Posterior cingulate gyrus (tissue), 11 donors: ENCODE measurements at places on chromosomes 11 and 22.

DNA sequence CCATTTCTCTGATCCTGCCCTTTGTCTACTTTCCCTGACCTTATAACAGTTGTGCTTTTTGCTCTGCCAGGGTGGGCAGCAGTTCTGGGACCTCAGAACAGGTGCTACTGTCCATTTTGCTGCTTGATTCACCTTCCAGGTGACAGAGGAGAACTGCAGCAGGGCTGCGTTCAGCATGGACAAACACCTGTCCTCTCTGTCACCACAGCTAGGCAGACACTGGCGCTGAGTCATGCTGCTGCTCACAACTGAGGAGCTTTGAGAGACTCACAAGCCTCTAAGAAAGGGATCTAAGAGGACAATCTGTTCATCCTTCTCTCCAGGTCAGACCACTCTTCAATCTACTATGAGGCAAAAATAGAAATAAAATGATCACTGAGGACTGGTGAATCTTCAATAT lies 1144.5 kb upstream of the CCDC90B start:
- DNase-seq: peak; percentile 29

DNA sequence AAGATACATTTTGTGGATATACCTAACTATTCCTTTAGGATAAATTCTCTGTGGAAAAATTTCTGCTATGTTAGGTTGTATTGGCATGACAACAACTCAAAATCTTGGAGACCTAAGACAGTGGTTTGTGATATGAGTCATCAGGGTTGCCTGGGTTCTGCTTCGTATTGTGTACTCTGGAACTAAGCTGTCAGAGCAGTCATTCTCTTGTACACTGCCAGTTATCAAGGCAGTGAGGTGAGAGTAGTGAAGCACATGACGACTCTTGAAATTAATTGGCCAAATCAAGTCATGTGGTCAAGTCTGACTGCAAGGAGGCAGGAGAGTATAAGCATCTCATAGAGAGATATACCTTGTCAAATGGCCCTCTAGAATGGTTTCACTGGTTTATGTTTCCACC lies 104.4 kb downstream of the FANCF start:
- no peak for DNase-seq

DNA sequence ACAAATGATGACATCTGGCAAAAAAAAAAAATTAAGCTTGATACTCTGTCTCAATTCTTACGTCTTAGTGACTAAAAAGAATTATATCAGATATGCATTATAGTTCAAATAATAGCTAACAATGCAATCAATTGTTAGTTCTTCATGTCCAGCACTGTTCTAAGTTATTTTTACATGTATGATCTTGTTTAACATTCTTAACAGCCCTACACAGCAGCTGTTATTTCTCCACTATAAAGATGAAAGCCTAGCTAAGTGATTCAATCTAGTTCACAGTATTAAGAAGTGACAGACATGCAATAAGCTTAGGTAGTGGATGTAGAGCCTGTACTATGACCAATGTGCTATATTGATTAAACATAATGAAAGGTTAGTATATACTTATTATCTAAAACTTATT lies 4.1 kb downstream of the ZNF214 start:
- no peak for DNase-seq

- DNase-seq: no peak
Observed at GRCh38 chr22:50061141-50061823, 3.2 kb upstream of the TTLL8 start.

DNA sequence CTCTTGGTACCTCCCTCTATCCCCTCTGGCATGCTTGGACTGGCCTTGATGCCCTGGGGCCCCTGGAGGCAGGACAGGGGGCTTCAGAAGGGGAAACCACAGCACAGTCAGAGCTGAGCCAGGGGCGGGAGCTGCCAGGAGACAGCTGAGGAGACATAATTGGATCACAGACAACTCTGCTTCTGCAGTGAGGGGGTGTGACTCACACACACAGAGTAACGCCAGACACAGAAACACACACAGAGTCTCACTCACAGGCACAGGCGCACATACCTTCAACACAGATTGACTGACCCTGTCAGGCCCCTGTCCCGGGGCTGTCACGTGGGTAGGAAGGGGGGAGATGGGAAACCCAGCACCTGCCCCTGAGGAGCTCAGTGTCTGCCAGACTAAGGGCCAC lies 20.6 kb downstream of the STARD10 start:
- DNase-seq: no peak

- no peak for DNase-seq
Observed at GRCh38 chr11:109000531-109000930, 335.7 kb downstream of the DDX10 start.

DNA sequence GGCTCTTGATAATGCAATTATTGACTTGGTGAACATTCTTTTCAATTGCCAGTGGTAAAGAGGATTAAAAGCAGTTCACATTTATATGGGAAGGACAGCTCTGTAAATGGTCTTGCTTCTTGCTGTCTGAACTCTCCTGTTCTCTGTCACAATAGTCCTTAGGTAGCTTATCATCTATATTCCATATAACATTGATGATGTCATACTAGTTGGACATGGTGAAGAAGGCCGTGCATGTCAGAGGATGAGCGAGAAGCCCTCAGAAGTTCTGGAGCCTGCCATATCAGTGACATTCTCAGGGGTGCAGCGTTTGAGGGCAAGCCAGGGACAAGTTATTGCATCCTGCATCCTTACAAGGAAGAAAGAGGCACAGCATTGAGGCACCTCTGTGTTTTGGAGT lies 2.6 kb upstream of the CHKB start:
- peak; percentile 29 for DNase-seq
